ENCODE measurements at places on chromosomes 2 and 18.

GRCh38 chr18:424071-424661, 76.3 kb downstream of the COLEC12 start:
- DNase-seq = peak; percentile 25

DNA sequence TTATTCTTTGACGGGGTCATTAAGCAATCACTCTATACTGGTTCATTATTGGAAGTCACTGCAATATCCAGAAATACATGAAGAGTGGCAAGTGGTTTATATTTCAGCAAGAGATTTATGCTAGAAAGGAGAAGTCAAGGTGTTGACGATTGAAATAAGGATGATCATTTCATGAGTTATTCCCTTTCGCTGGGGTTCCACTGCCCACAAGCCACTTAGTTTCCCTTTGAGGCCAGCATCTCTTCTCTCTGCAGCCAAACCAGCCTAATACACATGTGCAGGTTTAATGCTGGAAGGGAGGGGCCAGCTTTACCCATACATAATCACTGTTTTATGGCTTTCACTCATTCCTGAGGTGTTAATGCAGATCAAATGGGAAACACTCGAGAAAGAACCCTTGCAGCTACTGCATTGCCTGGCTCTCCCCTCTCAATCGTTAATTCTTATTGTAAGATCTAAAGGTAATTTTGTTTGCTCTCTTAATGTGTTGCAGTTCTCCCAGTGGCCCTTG, 108.4 kb downstream of the MEIS1 start:
- no peak for DNase-seq

GRCh38 chr2:239443666-239444567, 43.1 kb upstream of the HDAC4 start:
- peak; percentile 86 for DNase-seq

- no peak for DNase-seq
These were observed 72.7 kb downstream of the TWIST2 start for GRCh38 chr2:238920601-238921001.

DNA sequence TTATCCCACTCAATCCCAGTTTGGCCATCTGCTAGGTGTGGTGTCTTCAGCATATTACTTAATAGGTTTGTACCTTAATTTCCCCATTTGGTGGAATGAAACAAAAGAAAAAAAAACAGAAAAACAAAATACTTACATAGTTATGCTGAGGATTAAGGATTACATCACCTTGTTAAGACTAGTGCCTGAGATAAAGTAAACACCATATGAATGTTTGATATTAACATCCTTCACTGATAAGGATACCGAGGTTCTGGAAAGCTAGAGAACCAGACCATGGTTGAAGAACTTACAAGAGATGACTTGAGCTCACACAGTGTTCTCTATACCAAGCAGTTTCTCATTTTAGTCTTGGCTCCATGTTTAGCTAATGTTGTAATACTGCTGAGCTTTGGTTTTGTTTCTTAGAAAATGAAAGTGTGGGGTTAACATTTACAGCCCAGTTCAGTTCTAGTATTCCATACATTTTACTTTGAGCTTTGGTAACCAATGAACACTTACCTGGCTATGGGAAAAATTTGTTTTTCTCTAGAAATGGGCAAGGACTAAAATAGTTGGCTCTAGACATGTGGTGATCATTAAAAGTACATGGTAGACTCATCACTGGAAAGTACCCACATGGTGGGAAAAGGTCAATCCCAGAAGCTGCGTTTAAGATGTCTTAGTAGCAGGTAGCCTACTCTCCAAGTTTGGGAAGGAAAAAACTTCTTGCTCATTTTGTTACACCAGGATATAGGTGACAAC, 5.8 kb upstream of the GPD2 start:
- DNase-seq = no peak
